ENCODE measurements at places on chromosomes 1 and 21.

DNA sequence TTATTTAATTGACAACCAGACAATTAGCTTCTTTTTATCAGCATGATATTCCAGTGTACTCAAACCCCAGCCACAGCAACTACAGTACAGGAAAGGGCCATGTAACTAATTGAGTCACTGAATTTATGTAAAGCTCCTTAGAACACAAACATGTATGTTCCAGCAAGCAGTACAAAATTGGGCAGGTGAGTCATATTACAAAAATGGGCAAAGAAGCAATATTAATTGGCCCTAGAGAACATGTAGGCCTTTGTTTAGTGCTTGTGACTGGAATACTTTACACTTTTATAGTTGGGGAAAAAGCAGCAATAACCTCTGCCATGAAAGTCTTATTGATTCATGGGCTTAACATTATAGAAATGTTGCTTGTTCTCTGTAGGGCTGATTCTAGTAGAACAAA, 31.8 kb downstream of the CLEC20A start:
- no peak for DNase-seq

- no peak for DNase-seq
These were observed 14.3 kb upstream of the PROK1 start for GRCh38 chr1:110436635-110437034.

DNA sequence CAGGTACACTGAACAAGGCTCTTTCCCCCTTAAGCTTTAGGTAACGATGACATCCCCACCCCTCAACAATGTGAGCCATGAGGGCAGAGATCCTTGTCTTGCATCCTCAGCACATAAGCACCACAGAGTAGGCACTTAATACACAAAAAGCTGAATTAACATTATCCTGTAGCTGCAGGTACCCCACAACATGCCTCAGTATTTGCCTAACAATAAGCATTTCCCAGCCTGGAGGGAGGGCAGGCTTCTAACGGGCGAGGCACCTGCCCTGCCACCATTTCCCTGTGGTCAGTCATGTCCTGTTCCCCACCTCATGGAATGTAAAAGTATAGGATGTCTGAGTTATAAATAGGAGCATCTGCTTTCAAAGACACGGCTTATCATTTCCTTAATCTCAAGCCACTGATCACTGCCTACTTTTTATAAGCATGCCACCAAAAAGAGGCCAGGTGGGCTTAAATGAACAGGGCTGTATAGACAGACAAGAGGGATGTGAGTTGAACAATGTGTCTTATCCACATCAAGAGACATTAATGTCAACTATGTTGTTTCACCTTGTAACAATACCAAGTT, 3.4 kb downstream of the CAPZB start:
- DNase-seq: no peak

GRCh38 chr1:6996866-6997265, 211.6 kb downstream of the CAMTA1 start:
- DNase-seq: no peak

GRCh38 chr21:38716942-38717341, 88.8 kb upstream of the ETS2 start:
- no peak for DNase-seq

- DNase-seq: no peak
These were observed 15.0 kb downstream of the DDX59 start for GRCh38 chr1:200654660-200655059.

DNA sequence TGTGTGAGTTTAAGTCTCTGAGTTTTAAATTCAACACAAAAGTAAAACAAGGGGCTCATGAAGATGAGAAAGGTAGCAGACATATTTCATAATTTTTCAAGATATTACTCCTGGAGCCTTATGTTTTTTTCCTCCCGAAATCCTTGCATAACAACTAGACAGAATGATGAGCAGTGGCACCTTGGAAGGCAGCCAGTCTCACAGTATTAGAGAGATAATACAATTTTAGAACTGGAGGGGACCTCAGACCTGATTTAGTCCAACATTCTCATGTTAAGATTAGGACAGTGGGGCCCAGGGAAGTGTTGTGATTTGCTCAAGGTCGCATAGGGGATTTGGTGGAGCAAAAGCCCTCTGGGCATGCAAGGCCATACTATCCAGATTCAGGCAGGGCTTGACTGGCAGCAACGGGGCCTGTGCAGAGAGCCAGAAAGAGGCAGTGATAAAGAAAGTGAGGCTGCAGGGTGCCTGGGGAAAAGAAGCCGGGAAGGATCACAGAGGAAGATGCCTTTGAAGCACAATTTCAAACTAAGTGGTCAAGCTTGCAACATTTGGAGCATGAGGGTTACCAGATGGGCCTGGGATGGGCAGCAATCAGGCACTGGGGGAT, 31.4 kb upstream of the BCL9 start:
- no peak for DNase-seq

GRCh38 chr21:29245104-29245643, 53.5 kb upstream of the BACH1 start:
- no peak for DNase-seq

GRCh38 chr1:224860488-224861338, 68.8 kb upstream of the DNAH14 start:
- DNase-seq: no peak

DNA sequence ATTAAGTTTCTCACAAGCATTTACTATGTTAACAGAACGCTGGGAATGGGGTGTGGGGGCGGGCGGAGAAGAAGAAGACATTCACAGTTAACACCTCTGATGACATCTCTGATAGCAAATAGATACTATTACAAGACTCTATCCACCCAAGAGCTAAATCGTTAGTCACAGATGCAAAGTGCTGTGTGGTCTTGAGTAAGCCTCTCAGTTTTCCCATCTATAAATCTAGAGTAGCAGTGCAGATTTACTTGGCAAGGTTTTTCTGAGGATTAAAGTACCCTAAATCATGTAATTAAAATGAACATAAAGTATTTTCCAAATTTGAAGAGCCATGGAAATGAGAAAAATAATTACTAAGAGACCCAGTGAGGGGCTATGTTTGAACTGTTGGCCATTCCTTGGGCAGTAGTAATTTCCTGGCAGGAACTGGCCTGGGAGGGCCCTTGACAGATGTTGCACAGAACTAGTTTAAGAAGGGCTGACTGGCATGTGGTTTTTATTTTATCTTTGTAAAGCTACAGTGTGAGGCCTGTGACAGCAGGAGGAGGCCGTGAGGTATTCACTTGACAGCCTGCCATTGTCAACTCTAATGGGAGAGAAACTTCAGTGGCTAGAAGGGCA, 58.7 kb upstream of the APOBEC4 start:
- no peak for DNase-seq

GRCh38 chr1:191206513-191207207, 729.0 kb upstream of the BRINP3 start:
- DNase-seq: no peak

DNA sequence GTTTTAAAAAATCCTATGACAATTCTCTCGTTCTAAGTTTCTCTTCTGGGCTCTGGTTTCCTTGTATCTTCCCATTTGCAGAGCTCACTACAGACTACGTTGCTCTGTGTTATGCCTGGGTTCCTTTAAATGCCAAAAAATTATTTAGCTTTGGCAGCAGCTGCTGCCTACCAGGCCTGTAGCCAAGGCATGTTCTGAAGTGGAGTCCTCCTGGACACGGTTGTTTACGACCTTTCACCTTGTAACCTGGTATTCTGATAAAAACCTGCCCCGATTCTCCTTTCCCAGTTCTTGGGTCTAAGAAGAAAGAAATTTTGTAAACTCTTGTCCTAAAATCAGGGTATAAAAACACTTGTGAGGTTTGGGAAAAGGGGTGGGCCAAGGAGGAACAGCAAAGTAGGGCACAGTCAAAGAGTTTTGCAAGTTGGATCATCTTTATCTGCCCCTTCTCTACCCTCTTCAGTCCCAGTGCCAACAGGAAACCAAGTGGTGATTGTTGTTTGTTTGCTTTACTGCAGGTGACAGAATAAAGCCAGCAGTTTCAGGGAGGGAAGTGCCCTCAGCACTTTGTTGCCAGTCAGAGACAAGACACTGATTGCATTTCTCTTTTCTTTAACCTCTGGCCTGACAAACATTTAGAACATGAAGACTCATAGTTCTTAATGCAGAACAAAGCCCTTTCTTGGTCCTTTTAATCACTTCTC, 3.1 kb upstream of the TXNIP start:
- DNase-seq: no peak

- DNase-seq: no peak
These were observed 160.8 kb upstream of the PLXNA2 start for GRCh38 chr1:208405014-208405413.

DNA sequence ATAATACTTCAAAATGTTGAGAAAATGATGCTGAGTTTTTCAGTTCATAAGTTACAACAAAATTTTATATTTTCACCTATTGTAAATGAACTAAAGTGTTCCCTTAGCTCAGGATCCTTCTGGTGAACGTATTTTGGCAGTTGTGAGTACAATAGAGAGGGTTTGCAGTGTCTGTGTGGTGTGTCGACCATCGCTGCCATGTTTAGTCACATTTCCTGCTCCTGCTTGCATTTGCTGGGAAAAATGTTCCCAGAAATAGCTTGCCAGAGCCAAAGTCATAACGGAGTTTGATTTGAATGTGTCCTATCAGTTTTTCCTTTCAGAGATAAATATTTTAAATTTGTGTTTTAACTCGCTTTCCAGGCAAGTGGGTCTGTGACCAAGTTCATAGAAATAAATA, 117.1 kb upstream of the COL6A1 start:
- no peak for DNase-seq

DNA sequence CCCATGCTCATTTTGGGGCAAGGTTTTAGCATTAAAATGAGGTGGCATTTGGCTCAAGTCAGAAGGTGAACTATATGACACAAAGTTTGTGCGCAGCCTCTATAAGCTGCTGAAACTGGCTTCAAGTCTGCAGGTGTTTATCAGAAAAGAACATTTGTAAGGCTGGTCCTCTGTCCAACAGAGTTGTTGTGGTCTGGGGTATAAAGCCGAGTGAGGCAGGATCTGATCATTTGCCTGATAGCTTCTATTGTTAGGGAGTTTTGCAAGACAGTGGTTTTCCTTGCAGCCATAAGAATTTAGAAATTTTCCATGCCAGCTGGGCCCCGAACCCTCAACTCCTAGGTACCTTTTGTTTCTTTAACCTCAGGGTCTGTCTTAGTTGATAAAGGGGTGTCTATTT, 130.8 kb downstream of the PGBD5 start:
- no peak for DNase-seq

DNA sequence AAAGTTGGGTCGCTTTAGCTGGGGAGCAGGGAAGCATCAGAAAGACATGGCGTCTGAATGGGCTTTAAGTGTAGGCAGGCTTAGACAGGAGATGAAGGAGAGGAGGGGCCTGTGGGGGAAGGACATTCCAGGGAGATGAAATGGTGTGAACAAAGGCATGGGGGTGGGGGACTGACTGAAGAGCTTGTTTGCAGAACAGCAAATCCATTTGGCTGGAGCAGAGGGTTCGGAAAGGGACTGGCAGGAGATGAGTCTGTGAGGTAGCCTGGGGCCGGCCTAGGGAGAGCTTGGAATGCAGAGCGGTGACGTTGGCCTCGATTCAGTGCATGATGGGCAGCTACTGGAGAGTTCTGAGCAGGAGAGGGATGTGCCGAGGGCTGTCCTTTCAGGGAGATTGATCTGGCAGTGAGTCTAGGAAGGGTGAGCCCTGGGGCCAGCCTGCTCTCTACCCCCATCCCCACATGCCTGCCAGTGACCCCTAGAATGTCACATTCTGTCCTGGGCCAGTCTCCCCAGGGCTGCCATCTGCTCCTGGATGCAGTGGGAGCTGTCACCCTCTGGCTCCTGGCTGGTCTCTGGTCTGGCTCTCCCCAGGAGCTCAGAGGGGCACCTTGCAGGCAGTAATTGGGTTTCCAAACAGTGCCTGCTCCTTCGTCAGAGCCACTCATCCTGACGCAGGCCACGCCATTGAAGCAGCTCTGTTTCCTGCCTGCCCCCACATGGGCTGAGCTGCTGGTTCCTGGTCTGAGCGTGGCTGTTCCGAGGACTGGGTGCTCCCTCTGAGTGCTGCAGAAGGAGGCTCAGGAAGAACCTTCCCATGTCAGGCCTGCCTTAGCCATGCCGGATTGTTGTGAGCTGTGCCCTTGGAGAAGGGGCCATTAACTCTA, 22.3 kb upstream of the TMEM222 start:
- no peak for DNase-seq

- DNase-seq: no peak
These were observed 31.7 kb upstream of the GPR88 start for GRCh38 chr1:100506217-100506616.

- DNase-seq: no peak
These were observed 1.1 kb upstream of the KPNA6 start for GRCh38 chr1:32106663-32107275.

DNA sequence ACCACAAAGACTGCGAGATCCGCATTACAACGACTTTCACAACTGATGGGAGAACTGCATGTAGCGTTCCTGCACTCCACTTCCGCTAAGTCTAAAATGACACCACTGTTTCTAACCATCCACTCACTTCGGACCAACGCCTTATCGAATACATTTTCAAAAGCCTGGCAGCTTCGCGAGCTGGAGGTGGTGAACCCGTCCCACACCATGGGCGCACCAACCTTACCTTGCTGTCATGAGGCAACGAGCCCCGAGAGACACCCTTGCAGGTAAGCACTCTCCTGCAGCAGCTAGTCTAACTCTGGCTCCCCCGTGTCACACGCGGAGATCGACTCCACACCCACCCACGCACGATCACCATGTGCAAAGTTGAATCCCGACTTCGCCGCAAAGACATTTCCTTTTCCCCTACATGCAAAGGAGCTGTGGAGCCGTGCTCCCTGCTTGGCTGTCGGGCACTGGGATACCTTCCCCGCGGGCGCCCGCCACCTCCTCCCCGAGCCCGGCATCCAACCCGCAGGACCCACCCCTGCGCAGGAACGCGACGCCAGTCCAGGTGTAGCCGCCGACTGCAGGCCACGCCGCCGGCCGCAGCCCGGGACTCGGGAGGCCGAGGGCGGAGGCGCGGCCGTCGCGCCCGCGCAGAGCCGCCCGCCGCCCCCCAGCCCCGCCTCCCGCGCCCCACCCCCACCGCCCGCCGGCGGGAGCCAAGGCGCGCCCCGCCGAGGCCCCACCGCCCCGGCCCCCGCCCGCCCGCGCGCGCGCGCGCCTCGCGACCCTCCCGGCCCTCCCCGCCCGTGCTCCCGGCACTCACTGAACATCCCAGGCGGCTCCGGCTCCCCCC, 629 bp downstream of the TAF5L start:
- peak; percentile 54 for DNase-seq

Data from progenitor cell of endocrine pancreas (in vitro differentiated cells).